A375 (cell line): ENCODE measurements at places on chromosomes 3 and 15. TPM values are rescaled to one million over a fixed set of nuclear protein-coding genes. Genes with fewer than 3 reads are reported as not detected.

NME9 gene
- 0.19 TPM in 1 of 2 replicates, not detected in the other for total RNA-seq

CLDN11 gene
- 0.19 TPM in 1 of 2 replicates, not detected in the other for total RNA-seq

NAA80 gene
- total RNA-seq = 14.7 and 16.3 TPM in 2 replicates

POMGNT2 gene
- total RNA-seq = 16.9 and 18.6 TPM in 2 replicates

RAB43 gene
- total RNA-seq = 6.2 and 12.6 TPM in 2 replicates

DUT gene
- 120 and 137 TPM in 2 replicates for total RNA-seq

CMTM8 gene
- total RNA-seq = 2.4 and 2.7 TPM in 2 replicates

PLA2G4E gene
- total RNA-seq = not detected in 2 replicates

RTP4 gene
- total RNA-seq = 0.83 and 0.90 TPM in 2 replicates

OSBPL10 gene
- total RNA-seq = 43.0 and 61.8 TPM in 2 replicates

MANF gene
- total RNA-seq = 120 and 155 TPM in 2 replicates
